ENCODE measurements at places on chromosomes 16 and 17.
A peak's percentile ranks its signal among the peaks of the same experiment; 100 is the strongest.

DNA sequence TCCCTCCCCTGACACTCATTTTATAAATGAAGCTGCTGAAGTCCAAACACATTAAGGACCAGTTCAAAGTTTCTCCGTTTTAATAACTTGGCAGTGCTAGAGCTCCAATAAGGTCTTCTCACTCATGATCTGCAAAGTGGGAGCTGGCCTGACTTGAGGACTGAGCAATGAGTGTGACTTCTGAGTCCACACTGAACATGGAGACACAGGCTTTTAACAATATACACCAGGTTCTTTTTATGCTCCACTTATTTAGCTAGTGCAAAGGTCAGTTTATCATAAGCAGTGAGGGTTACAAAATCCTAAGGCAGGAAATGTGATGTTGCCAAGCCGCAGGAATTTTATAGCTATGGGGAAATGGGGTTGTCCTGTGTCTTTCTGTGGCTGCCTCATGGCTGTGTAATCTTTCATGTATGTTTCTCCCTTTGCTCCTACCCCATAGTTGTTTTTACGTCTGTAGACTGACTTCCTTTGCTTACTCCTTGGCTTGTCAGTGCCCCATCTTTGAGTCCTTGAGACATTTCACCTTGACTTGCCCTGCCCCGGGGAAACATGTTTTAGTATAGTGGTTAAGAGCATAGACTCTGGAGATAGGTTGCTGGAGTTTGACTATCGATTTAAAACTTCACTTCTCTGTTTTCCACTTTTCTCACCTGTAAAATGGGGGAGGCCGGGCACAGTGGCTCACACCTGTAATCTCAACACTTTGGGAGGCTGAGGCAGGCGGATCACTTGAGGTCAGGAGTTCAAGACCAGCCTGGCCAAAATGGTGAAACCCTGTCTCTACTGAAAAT lies 12.2 kb upstream of the MMD start:
- DNase-seq, result peak; percentile 97

DNA sequence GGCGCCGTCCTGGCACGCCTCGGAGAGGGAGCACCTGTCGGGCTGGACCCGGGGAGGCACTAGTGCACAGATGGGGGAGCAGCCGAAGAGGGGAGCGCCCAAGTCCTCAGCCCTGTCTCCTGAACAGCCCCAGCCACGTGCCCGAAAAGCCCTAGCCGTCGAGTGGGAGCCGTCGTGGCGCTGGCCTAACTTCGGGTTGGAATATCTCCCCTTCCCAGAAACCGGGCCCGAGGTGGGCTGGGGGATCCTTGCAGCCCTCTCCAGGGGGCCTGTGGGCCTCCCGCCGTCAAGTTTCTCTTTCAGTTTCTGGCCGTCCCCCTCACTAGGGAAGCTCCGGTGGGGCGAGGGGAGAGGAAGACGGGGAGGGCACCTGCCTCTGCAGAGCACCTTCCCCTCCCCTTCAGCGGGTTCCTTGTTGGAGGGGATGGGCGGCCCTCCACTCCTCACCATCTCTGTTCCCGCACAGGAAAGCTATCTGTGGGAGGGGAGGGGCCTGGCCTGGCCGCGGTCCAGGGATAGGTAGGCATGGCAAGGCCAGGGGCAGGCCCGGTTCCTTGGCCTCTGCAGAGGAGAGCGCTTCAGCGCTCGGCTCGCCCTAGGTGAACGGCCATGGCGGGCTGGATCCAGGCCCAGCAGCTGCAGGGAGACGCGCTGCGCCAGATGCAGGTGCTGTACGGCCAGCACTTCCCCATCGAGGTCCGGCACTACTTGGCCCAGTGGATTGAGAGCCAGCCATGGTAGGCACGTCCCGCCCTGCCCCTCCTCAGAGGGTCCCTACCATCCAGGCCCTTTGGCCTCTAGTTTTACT lies 709 bp downstream of the STAT5A start:
- no peak for DNase-seq

GRCh38 chr16:27515874-27516353 lies 33.8 kb downstream of the GTF3C1 start:
- peak; percentile 19 for DNase-seq

DNA sequence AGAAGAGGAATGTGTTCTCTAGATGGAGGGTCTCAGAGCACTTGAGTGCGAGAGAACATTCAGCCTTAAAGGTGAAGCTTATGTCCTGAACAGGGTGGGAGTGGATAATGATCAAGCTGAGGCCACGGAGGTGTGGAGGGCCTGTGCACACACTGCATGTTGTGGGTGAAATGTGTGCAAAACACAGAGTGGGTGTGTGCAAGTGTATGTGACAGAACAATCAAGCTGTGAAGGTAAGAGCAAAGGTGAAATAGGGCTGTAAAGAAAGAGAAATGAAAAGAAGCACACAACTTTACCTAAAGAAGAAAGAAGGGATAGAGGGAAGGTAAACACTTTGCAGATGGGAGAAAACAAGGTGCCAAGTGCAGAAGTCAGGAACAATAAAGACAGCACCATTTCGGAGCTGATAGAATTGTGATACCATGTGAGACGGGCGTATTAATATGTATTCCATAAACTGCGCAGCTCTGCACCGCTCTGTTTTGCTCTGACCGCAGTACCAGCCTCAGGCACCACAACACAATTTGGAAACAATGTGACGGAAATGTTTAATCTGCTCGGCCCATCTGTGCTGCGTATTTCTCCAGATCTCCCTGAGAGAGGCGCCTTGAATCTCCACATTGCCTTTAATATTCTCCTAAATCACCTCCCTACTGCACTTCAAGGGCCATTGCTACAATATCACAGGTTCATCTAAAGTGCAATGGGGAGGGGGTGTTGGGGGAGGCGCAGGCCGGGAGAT lies 40.6 kb downstream of the SNX11 start:
- no peak for DNase-seq
